ENCODE measurements at places on chromosomes 11 and 22.

DNA sequence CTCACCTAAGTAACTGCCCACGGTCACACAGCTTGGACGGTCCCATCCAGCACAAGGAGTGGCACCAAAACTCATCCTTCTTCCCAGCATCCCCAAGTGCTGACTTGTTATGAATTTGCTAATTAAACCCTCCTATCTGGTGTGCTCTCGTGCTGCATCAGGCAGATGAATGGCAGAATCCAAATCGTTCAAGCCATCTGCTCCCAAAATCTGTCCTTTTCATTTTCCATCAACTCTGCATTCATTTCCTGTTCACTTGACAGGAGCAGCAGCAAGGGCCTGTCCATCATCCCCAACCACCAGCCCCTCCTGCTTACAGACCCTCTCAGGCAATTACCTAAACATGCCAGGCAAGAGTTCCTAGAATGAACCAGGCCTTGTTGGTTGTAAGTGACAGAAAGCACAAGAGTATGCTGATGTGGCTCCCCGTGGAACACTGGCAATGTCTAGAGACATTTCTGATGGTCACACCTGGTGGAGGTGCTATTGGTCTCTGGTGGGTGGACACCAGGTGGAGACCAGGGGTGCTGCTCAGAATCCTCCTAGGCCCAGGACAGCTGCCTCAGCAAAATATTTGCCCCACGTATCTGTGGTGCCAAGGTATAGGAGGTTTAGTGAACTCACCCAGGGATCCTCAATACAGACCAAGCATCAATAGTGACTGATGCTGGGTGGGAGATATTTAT is 832.5 kb downstream of the TBC1D22A start:
- no peak for DNase-seq

GRCh38 chr11:2302896-2303626 is 1.2 kb downstream of the TSPAN32 start:
- DNase-seq = peak; percentile 45

DNA sequence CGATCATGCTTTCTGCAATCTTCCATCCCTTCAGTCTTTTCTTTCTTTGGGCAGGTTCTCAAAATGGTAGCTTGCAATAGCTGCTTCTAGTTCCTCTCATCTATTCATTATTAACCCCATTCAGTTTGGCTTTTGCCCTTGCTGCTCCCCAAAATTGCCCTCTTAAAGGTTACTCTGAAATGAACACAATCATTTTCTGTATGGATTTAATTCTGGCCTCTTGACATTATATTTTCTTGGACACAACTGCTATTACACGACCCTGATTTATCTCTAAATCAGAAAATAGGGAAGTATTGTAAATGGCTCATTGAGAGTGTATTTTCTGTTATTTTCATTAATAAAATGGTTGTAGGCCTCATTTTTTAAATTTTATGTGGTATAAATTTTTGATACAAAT is at the start of gene ANGPTL5:
Gene ANGPTL5, minus strand, starts transcription at position 101 of the 400 bp plus-strand sequence. CDS start 8,613 bp downstream, outside the sequence.
- no peak for DNase-seq

DNA sequence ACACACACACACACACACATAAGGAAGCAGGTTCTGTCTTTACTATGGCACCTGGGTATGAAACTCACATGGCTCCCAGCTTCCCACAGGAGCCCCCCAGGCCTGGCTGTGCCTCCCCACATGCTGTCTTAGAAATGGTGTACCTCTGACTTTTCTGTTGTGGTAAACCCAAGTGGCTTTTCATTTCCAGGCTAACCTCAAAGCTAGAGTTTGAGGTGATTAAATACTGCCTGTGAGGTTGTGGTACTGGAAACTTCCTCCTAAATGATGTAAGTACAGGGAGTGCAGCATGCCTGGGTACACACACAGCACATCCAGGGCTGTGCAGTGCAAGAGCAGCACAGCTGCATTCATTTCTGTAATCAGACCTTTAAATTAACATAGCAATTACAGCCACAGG is 34.4 kb downstream of the ME3 start:
- DNase-seq = peak; percentile 27

DNA sequence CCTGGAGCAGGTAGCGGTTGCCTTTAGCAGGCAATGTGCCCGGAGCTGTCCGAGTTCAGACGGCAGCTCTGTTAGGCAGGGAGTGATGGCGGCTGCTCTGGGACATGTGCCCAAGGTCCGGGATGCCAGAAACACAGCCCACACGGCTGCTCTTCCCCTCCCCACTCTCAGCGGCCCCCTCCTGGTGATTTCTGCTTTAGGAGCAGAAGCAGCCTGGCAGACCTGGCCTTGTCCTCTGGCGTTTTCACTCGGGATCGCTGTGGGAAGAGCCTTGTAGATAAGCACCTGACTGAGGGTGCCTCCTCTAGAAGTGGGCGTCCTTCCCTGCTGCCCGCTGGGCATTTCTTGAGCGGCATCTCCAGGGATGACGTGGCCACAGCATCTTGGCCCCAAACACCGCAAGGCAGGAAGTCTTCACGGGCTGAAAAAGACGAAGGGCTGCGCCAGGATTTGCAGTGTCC is 392.2 kb downstream of the TBC1D22A start:
- DNase-seq = no peak

DNA sequence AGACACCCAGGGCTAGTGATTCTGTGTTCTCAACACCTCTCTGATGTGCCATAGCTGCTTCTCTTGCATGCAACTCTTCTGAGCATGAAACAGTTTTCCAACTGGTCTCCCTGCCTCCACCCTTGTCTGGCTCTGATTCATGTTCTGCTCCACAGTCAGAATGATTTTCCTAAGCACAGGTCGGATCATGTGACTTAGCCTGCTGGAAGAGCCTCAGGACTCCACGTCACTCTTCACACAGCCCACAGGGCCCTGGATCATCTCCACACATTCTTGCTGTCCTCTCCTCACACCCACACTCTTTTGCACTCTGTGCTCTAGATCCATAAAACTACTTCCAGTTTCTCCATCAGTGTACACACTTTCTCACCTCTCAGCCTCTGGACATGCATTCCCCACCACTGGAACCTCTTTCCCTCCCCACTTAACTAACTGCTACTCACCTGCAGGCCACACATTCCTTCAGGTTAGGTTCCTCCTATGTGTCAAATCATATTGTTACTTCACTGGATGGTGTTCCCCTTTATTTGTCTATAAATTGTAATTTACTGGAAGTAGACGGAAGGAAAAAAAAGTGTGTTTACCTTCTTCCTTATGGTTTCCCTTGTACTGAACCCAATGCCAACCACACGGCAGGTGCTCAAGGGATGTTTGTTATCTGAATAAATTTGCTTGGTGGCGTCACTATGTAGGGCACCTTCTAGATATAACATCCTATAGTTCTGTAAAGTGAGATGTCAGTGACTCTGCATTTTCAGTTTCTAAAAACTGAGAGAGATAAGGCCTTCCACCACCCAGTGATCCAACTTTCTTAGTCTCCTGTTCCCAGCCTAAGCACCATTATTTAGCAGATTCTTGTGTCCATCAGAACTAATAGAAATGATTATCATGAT is 133.7 kb downstream of the ETS1 start:
- no peak for DNase-seq

- no peak for DNase-seq
These were observed 167.4 kb downstream of the BRD1 start for GRCh38 chr22:49660321-49660720.

DNA sequence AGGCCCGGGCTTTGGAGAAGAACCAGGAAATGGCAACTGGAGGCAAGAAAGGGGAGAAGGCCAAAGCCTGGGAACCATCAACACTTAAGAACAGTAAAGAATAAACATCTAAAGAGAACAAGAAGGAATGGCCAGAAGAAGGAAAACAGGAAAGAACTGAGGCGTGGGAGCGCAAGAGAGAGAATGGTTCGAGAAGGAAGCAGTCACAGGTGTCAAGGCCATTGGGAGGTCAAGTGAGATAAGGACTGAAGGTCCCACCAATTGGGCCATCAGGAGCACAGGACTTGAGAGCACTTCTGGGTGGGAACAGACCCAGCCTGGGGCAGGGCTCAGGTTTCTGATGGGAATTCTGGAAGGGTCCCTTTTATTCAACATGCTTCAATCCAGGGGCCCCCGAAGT is 697 bp upstream of the SCGB1A1 start:
- DNase-seq = no peak

DNA sequence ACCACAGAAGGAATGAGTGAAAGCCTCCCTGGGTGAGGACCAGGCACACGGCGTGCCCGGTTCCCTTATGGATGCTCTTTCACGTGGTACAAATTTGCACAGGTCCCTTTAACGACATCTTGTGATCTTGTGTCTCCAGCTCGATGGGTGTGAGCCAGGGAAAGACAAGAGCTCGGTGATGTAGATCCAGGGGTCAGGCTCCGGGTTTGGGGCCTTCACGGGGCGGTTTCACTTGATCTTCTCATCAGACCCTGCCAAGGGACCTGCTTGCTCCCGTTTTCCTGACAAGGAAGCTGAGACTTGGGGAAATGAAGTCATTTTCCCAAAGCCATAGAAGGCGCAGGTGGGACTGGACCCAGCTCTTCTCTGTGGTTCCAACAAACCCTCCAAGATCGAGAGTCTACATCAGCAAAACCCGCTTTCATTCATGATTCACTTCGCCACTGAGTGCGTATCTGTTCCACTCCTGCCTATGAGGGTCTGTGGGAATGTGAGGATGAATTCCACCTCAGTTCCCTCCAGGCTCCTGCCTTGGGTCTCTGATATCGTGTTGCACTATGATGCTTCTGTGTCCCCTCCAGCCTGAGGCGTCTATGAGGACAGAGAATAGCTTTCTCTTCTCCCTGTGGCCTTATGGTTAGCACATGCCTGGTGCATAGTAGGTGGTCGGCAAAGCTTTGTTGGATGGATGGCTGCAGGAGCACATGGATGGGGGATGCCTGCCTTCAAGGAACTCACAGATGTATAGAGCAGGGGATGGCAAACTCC is 45.0 kb upstream of the ANO1 start:
- DNase-seq = no peak

- DNase-seq = no peak
These were observed 1.1 kb upstream of the CECR2 start for GRCh38 chr22:17368144-17368543.

DNA sequence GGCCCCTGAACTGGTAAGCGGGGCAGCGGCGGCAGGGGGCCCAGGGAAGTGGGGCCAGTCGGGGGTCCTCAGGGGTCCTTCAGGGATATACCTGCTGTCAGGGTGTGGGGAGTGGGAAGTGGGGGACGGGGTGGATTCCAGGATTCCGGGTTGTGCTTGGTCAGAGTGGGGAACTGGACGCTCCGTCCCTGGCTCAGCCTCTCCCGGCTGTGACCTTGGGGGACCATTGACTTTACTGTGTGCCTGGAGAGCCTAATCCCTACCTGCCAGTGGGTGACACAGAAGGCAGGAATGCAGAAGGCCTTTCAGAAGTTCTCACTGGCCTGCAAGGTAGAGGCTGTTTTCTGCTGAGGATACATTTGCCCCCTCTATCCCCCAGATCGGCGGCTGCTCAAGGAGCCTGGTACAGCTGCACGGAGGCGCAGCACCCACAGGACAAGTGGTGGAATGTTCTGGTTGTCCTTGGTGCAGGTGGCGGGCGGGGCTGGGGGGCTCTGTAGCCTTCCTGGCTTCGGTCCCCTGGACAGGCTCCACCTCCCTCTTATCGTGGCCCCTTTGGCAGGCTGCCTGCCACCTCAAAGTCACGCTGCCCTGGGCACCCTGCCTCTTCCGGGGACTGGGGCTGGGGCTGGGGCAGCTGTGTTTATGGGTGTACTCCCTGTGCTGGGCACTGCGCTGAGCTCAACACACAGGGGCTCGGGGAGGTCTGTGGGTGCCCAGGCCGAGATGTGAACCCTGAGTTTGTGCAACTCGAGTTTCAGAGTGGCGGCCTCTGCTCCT is 18.4 kb downstream of the KCNQ1 start:
- DNase-seq = peak; percentile 13

DNA sequence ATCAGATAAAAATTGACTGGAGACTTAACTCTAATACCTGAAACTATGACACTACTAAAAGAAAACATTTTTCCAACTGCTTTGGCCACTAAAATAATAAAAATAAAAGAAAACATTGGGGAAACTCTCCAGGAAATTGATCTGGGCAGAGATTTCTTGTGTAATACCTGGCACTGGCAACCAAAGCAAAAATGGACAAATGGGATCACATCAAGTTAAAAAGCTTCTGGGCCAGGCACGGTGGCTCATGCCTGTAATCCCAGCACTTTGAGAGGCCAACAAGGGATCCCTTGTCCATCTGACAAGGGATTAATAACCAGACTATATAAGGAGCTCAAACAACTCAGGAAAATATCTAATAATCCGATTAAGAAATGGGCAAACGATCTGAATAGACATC is 64.6 kb upstream of the RAB1B start:
- DNase-seq = no peak

- no peak for DNase-seq
These were observed 37.0 kb upstream of the CECR2 start for GRCh38 chr22:17332109-17332800.

DNA sequence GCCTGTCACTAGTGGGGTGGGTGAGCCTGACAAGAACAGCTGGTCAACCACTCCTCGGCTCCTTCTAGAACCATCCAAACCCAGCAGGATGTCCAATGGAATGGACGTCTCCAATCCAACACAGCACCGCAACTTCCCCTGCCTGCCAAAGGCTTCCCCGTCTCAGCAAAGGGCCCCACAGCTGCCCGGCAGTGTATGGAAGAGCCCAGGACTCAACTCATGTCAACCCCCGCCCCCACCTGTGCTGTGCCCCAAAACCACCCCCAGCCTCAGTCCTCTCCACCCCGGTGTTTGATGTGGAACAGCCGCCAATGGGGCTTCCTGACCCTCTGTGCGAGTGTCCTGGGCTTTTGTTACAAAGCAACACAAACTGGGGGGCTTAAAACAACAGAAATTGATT is 223.8 kb downstream of the CTTN start:
- DNase-seq = no peak

DNA sequence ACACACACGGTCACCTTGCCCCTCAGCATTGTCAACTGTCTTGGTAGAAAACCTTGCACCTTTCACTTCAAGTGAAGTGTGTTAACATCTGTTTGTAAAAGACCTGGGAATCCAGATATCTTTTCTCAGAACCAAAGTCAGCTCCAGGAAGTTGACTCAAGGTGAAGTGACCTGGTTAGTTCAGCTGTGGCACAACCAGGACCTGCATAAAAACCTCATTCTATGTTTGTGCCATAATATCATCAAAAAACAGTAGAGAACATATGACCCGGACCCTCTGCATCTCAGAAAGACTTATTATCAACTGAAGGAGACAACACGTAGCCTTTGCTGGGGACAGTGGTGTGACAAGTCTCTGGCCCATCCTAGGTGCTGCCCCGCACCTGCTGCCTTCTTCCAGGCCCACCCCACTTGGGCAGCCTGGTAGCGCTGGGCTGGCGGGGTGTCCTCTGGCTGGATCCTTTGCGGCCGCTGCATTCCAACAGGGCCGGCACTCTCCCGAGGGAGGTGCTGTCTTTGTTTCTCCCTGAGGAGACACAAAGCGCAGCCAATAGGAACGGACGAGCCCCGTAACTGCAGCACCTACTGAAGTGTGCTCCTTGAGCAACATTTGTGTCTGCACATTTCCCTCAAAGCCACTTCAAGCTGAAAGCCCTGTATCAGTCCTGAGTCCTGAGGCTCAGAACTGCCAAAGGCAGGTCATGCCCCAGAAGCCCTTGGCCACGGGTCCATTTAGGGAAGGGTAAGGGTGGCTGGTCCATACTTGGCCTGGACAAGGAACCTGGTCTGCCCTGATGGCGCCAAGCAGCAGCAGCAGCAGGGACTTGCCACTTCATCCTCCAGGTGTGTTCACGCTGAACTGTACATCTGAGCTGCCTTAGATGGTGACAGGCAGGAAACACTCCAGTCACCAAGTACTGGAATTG is 25.2 kb downstream of the LRRC74B start:
- no peak for DNase-seq

GRCh38 chr22:29907753-29908515 is 25.0 kb downstream of the MTMR3 start:
- DNase-seq = peak; percentile 27

GRCh38 chr22:35155403-35156025 is 89.6 kb downstream of the ISX start:
- DNase-seq = no peak
